ENCODE measurements at places on chromosomes 16 and 17.

DNA sequence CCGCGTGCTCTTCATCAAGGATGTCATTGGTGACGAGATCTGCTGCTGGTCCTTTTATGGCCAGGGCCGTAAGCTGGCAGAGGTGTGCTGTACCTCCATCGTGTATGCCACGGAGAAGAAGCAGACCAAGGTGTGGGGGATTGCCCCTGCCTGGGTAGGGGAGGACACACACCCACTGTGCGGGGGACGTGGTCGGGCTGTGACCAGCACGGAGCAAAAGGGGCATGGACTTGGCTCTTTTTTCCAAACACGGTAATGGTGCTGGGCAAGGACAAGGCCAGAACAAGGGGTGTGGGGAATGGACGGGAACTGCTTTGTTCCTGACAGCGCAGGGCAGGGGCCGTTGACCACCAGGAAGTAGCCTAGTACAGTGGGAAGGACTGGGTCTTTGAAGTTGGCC, 6.8 kb downstream of the TNFAIP1 start:
- H3K4me1 ChIP-seq: peaks cover 20% of the 10 kb centered on the region
- no peak for DNase-seq
- H3K27me3 ChIP-seq: no peaks in the 10 kb centered on the region
- no peak overlapping the region for H3K27ac ChIP-seq

GRCh38 chr16:51951668-51952298, 595.2 kb downstream of the TOX3 start:
- DNase-seq: no peak
- peaks cover 3% of the 10 kb centered on the region for H3K27me3 ChIP-seq
- H3K27ac ChIP-seq: no peak overlapping the region
- no peak overlapping the region for H3K4me3 ChIP-seq

GRCh38 chr16:49661465-49662187, 194.3 kb downstream of the ZNF423 start:
- H3K4me3 ChIP-seq: no peak overlapping the region
- no peaks in the 10 kb centered on the region for H3K27me3 ChIP-seq

- H3K4me3 ChIP-seq: no peak overlapping the region
- no peak for DNase-seq
- no peaks in the 10 kb centered on the region for H3K27me3 ChIP-seq
- H3K4me1 ChIP-seq: no peaks in the 10 kb centered on the region
- H3K27ac ChIP-seq: no peak overlapping the region
These were observed 11.1 kb downstream of the UBE2O start for GRCh38 chr17:76441686-76442340.

GRCh38 chr17:80209765-80210164, 10.4 kb downstream of the SGSH start:
- H3K36me3 ChIP-seq: peaks cover 85% of the 10 kb centered on the region
- no peak overlapping the region for H3K27ac ChIP-seq

- H3K4me3 ChIP-seq: no peak overlapping the region
- H3K27me3 ChIP-seq: peaks cover 9% of the 10 kb centered on the region
- no peak overlapping the region for H3K27ac ChIP-seq
- no peaks in the 10 kb centered on the region for H3K36me3 ChIP-seq
These were observed 4.4 kb upstream of the VAC14 start for GRCh38 chr16:70805380-70805779.

DNA sequence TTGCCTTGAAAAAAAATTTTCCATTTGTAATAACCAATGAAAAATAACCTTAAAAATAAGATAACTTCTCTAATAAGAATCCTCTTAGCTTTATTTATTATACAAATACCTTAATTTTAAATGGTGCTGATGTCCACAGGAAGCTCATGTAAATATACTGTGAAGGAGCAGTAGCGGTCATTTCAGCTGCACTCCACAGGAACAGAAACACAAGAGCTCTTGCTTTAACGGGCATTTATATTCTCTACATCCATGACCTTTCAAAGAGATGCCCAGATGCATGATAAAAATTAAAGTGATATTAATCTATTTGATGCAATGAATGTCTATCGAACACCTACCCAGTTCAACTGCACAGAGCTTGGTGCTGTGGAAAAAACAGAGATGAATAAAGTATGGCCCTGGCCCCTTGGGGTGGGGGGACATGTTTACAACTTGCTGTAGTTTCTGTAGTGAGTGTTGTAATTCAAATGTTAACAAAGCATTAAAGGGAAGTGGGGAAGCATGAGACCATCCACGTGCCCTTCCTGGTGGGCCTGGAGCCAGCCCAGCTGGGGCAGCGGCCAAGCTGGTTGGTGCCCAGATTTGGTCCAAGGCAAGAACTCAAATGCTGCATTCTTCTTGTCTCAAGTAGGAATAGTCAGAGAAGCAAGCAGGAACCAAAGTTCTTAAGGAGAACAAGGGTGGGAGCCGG, 47.9 kb downstream of the IQCK start:
- no peaks in the 10 kb centered on the region for H3K27me3 ChIP-seq
- H3K36me3 ChIP-seq: no peaks in the 10 kb centered on the region
- peaks cover 8% of the 10 kb centered on the region for H3K4me1 ChIP-seq
- no peak overlapping the region for H3K4me3 ChIP-seq

- no peak overlapping the region for H3K27ac ChIP-seq
- H3K27me3 ChIP-seq: no peaks in the 10 kb centered on the region
- H3K36me3 ChIP-seq: peaks cover 3% of the 10 kb centered on the region
- peaks cover 82% of the 10 kb centered on the region for H3K4me1 ChIP-seq
These were observed 5.8 kb downstream of the RIPOR1 start for GRCh38 chr16:67534431-67534830.

GRCh38 chr17:29891131-29891530, 38.9 kb downstream of the SSH2 start:
- no peaks in the 10 kb centered on the region for H3K27me3 ChIP-seq
- no peaks in the 10 kb centered on the region for H3K4me1 ChIP-seq
- no peaks in the 10 kb centered on the region for H3K36me3 ChIP-seq
- no peak overlapping the region for H3K27ac ChIP-seq
- DNase-seq: no peak
